Stimulated activated CD4-positive, alpha-beta T cell treated with anti-CD3 and anti-CD28 coated beads, Interleukin-15, amount 100 ng/mL, for 48 hours (primary cell): ENCODE measurements at places on chromosomes 7 and 10.

GRCh38 chr7:103307503-103308231, 10.4 kb downstream of the PMPCB start:
- no peak for DNase-seq

DNA sequence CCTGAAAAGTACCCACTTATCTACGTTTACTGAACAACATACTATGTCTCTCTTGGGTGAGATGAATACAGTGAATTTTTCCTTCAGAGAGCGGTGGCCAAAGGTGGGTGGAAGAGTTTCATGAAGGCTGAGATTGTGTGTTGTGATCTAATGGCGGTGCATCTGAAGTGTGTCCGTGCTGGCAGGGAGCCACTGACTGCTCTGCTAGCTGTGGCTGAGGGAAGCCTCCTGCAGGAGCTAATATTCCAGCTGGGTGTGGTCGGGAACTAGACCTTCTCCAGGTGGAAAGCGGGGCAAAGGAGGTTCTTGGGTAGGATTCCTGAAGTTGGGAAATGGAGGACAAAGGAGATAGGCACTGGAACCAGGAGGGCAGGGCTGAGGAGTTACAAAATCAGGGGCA, 69.2 kb upstream of the GRB10 start:
- no peak for DNase-seq

DNA sequence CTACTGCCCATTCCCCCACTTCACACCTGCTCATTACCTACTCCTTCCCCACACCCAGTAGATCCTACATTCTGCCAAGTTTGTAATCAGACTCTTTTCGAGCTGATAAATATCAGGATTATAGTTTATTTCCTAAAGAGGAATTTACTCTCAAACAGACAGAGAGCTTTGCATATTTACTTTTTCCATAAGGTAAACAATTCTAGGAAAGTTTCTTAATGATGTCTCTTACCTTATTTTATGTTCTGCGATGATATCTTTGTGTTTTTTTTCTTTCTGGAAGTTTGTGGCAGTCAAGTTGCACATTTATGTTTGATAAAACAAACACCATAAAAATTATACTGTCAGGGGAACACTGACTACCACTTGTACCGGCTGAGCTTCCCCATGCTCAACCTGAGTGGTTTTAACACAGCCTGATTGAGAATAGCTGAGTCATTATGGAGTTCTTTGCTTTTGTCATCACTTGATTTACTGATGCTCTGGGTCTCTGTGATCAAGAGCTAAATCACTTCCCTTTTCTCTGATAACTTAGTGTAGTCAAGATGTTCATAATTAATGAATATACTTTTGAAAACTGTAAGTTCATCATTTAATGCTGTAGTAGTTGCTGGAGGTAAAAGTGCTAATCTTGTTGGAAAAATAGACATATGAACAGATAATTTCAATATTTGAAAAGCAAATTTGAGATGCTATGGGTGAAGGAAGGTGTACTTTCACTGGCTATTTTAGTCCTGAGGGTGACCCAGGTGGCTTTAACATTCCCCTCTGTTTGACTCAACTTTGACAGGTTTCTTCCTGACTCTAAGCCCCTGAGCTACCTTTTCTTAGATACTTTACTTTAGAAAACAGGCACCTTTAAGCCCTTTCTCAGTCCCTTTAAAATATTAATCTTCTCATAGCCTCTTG, 1034.5 kb upstream of the LRRTM3 start:
- DNase-seq, result no peak

GRCh38 chr7:103592844-103593243, 146.8 kb upstream of the SLC26A5 start:
- DNase-seq, result no peak

GRCh38 chr10:125797994-125798662, 22.5 kb upstream of the MMP21 start:
- DNase-seq, result no peak

- DNase-seq, result no peak
These were observed 76.3 kb upstream of the PRKAR2B start for GRCh38 chr7:106968160-106968559.

- no peak for DNase-seq
These were observed 217.0 kb downstream of the MAGI2 start for GRCh38 chr7:79236352-79237028.

GRCh38 chr7:123282181-123282580, 82.4 kb upstream of the SLC13A1 start:
- DNase-seq, result no peak

DNA sequence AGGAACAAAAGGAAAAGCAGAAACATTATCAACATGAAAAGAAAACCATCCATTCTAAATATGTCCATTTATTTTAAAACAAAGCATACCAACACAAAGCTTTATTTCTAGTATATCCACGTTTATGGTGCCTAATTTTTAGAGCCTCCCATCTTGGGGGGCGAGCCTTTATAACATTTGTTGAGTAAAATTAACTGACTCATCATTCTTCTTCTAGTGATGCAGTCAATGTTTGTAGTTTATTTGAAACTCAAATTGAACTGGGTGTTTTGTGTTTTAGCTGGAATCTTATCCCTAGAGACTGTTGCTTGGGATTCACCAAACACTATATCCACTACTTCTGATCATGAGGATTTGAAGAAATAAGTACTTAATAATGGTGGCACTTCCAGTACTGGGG, 366.4 kb upstream of the NPVF start:
- no peak for DNase-seq

- no peak for DNase-seq
These were observed 14.0 kb upstream of the ZNF273 start for GRCh38 chr7:64888901-64889685.

DNA sequence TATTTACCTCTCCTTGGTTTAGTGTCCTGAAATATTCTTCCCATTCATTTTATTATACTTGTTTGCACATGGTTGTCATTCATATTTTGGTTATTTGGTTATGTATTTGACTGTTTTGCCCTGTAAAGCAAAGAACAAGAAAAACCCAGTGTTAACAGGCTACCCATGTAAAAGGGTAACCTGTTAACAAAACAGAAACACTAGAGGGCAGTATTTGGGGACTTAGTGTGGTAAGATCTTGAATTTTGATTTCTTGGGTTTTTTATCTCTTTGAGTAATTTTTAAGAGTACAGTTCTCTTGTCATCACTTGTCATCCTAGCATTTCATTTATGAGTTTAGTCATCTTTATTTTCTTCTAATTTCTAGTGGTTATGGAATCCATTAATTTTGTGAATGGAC, 51.3 kb downstream of the POLL start:
- no peak for DNase-seq

DNA sequence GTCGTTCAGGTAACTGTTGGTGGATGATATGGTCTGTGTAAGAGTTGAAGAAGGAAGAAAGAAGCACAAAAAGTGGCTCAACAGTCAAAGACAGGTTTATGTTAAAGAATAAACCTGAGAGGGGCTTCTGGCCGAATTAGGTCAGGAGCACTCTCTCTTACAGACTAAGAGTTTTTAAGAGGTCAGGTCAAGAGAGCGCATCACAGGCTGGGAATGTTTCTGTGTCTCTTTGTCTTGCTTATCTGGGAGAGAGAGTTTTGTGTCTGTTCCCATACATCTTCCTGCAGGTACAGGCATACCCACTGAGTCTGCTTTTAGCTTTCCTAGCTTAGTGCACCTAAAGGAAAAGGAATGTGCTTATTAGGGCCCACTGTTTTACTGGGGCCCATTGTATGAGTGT, 22.2 kb upstream of the PRPF18 start:
- no peak for DNase-seq
